SHP77 (cell line): ENCODE measurements at places on chromosomes 2 and 18.
A peak's percentile ranks its signal among the peaks of the same experiment; 100 is the strongest.

DNA sequence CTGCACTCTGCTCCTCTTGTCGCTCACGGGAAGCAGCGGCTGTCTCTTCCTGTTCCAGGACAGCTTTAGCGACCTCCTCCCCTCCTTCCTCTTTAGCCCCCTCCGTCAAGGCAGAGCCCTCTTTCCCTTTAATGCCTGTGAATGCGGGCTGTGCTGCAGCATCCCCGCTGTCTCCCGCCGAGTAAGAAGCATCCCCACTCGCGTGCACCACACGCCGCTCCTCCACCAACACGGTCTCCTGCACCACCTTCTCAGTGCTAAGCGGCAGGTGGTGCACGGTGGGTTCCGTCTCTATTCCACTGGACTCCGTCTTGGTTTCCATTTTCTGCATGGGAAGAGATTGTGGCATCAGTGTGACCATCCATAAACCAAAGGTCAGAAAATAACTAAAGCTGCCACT, 101.6 kb upstream of the ZBTB14 start:
- no peak for DNase-seq

GRCh38 chr2:201909961-201910361, 103.6 kb downstream of the CDK15 start:
- no peak for DNase-seq

- DNase-seq: peak; percentile 94
Measured at GRCh38 chr2:85602476-85603234, at the start of gene TMEM150A. TMEM150A (minus strand) TSS chr2:85602698; CDS start chr2:85601948, 750 bp downstream.

DNA sequence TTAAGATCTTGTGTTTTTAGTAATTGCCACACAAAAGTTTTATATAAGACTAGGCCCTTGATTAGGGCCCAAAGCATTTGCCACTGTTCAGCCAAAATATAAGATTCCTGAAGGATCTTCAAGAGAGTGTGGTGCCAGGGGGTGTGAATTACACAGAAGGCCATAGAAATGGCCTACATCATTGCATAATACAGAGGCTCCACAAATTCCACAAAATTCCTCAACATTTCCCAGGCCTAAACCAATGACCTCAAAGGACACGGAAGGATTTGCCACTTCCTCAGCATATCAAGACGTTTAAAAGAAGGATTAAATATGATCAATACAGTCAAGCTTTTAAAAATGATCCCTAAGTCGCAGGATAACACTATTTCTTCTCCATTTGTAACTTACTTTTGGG, 24.1 kb downstream of the COL6A3 start:
- no peak for DNase-seq

- peak; percentile 93 for DNase-seq
Measured at GRCh38 chr2:8573942-8574195, 108.0 kb upstream of the ID2 start.

GRCh38 chr2:179349670-179350303, 85.2 kb upstream of the SESTD1 start:
- DNase-seq: no peak

- DNase-seq: no peak
Measured at GRCh38 chr2:121887513-121888188, 132.2 kb downstream of the TSN start.

DNA sequence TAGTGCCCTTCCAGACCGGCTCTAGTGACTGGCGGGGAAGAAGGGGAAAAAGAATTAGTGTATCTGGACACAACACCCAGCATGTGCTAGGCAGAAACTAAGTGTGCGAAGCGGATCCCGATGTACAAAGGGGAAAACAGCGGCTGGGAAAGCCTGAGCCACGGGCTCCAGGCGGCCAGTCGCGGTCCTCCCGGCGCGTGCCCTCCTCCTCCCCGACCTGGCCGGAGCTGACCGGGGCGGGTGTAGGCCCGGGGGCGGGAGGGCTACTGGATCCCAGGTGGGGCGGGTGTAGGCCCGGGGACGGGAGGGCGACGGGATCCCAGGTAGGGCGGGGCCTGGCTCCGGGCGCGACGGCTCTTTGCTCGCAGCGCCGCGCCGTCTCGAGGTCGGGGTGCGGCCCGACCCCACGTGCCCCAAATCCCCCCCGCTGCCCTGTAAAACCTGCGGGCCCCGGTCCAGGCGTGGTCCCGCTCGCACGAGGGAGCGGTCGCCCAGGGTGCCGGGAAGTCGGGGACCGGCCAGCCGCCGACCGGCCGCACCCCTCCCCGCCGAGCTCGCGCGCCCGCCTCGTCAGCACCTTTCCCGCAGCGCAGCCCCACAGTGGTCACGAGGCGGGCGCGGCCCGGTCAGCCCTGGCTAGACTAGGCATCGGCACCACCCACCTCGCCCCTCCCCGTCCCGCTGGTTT, 48.8 kb downstream of the C2orf42 start:
- no peak for DNase-seq

DNA sequence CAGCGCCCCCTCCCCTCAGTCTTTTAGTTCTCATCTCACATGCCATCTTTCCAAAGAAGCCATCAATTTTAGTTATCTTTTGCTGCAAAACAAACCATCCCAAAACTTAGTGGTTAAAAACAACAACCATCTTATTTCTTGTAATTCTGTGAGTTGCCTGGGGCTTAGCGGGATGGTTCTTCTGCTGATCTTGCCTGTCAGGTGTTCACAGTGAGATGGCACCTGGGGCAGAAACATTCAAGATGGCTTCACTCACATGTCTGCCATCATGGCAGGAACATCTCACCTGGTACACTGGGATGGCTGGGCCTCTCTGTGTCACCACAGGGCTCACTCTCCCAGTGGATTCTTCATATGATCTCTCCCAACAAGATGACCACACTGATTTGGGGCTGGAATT, 144.5 kb upstream of the MSH6 start:
- no peak for DNase-seq

DNA sequence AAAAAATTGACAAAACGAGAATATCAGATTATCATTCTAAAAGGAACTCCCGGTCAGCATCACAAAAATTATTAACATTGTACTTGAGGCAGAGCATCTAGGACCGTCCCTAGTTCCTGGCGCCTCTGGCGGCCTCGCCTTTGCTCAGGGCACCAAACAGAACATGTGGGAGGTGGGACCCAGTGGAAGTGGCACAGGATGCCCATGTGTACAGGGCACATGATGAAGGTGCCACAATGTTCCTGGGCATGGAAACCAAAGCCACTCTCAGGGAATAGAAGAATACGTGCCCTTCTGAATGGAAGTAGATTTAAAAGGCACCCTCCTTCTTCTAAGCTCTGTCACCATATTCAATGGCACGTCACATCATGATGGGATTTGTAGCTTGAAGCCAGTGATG, 30.1 kb upstream of the MARCO start:
- no peak for DNase-seq

DNA sequence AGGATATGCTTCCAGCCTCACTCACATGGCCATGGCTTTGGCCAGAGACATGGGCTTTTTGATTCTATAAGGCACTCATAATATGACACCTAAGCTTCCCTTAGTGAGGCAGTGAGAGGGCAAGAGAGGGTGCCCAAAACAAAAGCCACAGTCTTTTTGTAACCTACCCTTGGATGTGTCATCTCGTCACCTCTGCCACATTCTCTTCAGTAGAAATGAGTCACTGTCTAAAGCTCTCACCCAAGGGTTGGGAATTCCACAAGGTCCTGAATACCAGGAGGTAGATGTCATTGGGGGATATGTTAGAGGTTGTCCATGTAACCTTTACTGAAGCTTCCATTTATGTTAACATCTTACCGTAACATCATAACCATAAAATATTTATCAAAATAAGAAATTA, 108.4 kb downstream of the ALMS1 start:
- DNase-seq: no peak

- DNase-seq: no peak
Measured at GRCh38 chr2:240213476-240214421, 73.3 kb upstream of the OTOS start.

DNA sequence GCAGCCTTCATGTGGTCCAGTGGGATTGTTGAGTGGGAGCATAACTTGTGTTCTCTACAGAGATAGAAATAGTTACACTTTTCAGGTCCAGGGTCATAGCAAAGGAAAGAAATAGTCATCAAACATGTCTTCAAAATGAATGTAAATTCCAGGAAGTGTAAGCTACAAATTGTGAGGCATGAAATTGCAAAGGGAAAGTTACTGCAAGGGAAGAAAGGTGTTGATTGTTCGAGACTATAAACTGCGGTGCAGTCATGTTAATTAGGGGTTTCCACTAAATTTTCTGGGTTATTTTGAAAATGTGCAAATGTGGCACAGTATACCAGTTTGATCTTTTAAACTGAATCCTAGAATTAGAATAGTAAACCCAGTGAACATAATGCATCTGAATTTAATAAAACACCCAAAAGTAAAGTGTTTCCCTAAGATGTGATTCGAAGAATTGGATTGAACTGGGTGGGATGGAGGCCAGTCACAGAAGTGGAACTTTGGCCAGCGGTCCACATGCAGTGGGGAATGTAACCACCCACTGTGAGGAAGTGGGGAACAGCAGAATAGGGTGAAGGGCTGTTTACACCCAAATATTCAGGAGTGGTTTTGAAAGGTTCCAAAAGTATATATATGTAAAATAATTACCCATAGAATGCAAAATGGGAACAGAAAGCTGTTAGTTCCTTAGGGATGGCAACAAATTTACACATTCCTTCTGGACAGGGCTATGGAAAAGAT, 126.5 kb upstream of the CCDC68 start:
- no peak for DNase-seq

- peak; percentile 22 for DNase-seq
Measured at GRCh38 chr2:185208261-185208660, 530.3 kb upstream of the FSIP2 start.

- DNase-seq: no peak
Measured at GRCh38 chr2:239363946-239364637, 36.7 kb downstream of the HDAC4 start.

DNA sequence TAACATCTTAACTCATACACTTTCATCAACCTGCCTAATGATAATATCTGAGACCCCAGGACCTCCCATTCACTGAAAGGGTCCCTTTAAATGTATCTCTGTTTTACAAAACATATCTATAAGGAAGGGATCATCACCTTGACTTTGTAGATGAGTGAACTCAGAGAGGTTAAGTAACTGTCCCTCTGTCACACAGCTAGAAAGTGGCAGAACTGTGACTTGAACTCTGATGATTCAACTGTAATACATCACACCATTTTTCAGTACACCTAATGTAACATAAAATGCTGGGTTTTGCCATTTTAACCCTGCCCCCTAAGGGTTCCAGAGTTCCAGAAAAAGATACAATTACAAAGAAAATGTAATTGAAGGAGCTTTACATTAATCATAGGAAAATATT, 234.6 kb downstream of the ZEB2 start:
- no peak for DNase-seq

- DNase-seq: no peak
Measured at GRCh38 chr2:101901241-101901640, 90.5 kb upstream of the IL1R2 start.

GRCh38 chr2:221724631-221725203, 152.6 kb upstream of the EPHA4 start:
- DNase-seq: no peak

DNA sequence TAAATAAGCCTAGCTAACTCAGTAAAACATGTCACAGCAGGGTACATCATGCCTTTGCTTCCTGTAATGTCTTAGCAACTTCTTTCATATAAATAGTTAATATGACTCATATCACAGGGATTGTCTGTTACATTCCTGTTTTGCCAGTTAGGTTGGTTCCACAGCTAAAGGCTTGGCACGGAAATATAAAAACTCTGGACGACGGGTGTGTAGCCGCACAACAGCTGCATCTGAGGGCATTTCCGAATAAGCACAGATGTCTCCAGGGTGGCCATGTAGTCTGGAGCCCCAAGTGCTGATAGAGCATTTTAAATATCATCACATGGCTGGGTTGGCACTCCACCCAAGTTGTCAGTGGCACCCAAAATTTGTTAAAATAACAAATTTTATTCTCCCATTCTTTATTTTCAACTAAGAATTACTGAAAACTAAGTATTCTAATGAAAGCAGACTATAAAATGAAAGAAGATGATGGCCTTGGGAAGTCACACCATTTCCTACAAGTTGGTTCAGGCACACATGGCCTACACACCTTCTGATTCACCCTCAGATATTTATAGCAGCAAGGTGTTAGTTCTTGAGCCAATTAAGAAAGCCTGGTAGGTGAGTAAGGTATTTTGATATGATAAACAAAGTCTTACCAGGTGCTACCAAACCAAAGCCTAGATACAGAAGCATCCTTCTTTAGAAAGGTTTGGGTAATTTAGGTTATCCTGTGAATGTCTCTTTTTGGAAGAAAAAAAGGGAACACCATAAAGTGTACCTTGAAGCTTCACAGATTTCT, 61.8 kb upstream of the STK17B start:
- no peak for DNase-seq

GRCh38 chr18:64392202-64392601, 243.3 kb upstream of the LINC00305 start:
- DNase-seq: no peak

- no peak for DNase-seq
Measured at GRCh38 chr2:1517786-1518185, 104.5 kb downstream of the TPO start.

DNA sequence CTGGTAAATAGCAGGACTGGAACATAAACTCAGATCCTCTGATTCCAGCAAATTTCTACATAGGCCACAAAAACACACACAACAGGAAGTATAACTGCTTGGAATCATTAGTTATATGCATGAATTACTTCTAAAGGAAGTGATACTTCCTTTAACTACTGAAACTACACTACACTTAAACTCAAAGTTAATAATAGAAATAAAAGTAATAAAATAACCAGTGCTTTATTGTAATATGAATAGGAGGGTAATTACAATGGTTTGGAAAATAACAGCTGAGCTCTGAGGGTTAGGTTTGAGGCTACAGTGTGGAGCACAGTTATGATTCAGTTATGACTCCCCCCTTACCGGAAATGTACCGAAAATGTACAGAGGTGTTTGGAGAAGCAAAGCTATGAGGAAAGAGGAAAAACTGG, 18.5 kb upstream of the POLI start:
- no peak for DNase-seq

DNA sequence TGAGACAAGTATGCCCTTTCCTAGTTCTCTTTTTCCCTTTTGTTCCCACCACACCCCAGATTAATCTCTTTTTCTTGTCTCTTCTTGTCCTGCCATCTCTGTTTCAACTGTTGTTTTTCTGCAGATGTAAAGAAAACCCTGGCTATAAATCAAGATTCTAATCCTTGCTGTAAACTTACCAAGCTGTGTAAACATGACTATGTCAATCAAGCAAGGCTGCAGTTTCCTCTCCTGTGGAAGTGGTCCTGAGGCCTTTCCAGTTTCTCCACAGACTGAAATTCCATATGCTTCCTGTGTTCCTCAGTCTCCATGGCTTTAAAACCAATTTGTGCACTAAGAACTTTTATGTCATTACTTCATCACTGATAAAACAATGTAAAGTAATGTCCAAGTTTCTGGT, 288.8 kb upstream of the PIK3C3 start:
- peak; percentile 93 for DNase-seq

DNA sequence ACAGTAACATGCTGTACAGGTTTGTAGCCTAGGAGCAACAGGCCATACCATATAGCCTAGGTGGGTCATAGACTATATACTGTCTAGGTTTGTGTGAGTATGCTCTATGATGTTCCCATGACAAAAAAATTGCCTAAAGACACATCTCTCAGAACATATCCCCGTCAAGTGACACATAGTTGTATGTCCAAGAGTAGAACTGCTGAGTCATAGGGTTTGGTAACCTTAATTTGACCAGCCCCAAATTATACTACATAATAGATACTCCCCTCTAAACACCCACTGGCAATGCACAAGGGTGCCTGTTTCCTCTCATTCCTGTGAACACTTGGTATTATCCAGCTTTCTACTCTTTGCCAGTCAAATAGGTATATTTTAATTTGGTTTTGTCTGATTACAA, 161.6 kb downstream of the LCLAT1 start:
- DNase-seq: no peak

GRCh38 chr2:85547089-85547858, 8.3 kb downstream of the MAT2A start:
- no peak for DNase-seq
